Gastroesophageal sphincter (tissue), 4 donors: ENCODE measurements at places on chromosomes 3 and 15.

DNA sequence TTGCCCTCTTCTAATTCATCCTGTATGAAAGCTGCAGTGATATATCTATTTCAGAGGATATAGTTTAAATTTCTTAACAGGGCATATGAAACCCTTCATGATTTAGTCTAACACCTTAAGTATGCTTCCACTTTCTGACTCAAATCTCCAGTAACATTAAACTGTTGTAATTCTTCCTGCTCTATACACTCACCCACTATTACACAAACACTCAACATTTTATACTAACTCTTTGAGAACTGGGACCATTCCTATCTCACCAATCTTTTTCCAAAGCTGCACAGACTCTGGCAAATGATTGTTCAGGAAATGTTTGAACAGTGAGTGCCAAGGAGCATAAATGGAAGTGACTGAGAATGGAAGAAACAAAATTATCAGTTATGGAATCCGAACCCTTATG lies 560.4 kb upstream of the DPPA4 start:
- H3K4me3 ChIP-seq = no peak overlapping the region
- no peak overlapping the region for H3K27ac ChIP-seq
- no peak for ATAC-seq
- no peaks in the 10 kb centered on the region for H3K4me1 ChIP-seq
- no peaks in the 10 kb centered on the region for H3K27me3 ChIP-seq

- no peak overlapping the region for H3K27ac ChIP-seq
- no peaks in the 10 kb centered on the region for H3K27me3 ChIP-seq
- no peaks in the 10 kb centered on the region for H3K36me3 ChIP-seq
- ATAC-seq = no peak
- no peak overlapping the region for H3K4me3 ChIP-seq
- peaks cover 8% of the 10 kb centered on the region for H3K4me1 ChIP-seq
Measured at GRCh38 chr3:119679874-119680273, 2.7 kb upstream of the COX17 start.

- H3K27me3 ChIP-seq = no peaks in the 10 kb centered on the region
- no peak overlapping the region for H3K27ac ChIP-seq
- no peaks in the 10 kb centered on the region for H3K4me1 ChIP-seq
- H3K4me3 ChIP-seq = no peak overlapping the region
- H3K36me3 ChIP-seq = no peaks in the 10 kb centered on the region
Measured at GRCh38 chr3:177690306-177690705, 493.0 kb upstream of the TBL1XR1 start.

GRCh38 chr15:60407415-60407805 lies 9.6 kb upstream of the ANXA2 start:
- peak; percentile 46 for ATAC-seq
- H3K4me1 ChIP-seq = no peaks in the 10 kb centered on the region
- no peak overlapping the region for H3K4me3 ChIP-seq
- H3K27me3 ChIP-seq = no peaks in the 10 kb centered on the region

- H3K27me3 ChIP-seq = no peaks in the 10 kb centered on the region
- no peak overlapping the region for H3K4me3 ChIP-seq
- H3K27ac ChIP-seq = no peak overlapping the region
- H3K4me1 ChIP-seq = no peaks in the 10 kb centered on the region
- no peak for ATAC-seq
- H3K36me3 ChIP-seq = peaks cover 16% of the 10 kb centered on the region
Measured at GRCh38 chr3:31701286-31701685, 168.6 kb downstream of the STT3B start.
